ENCODE measurements at places on chromosomes 3 and 15.
A peak's percentile ranks its signal among the peaks of the same experiment; 100 is the strongest.

- DNase-seq, result no peak
- H3K4me1 ChIP-seq, result peaks cover 8% of the 10 kb centered on the region
- no peaks in the 10 kb centered on the region for H3K36me3 ChIP-seq
These were observed 293.5 kb downstream of the UACA start for GRCh38 chr15:70469651-70470555.

DNA sequence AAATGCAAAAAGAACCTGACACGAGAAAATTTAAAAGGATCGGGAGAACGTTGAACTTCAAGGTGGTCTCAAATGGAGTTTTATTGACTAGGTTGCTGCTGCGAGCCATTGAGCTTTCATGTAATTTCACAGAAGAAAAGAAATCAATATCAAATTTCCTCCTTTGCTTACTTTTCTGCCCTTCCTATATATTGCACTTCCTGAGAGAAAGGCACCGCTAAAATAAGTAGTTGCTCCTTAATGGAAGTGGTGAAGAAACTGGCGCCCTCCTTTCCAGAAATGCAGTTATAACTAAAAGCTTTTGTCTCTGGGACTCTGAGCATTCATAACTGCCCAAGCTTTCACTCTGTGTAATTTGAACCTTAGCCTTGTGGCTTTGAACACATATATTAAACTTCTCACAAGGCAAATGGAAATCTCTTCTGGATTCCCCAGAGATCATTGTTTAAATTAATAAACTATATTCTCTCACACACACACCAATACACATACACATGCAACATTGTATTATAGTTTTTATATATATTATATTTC is 13.4 kb downstream of the EID1 start:
- H3K4me3 ChIP-seq, result no peak overlapping the region
- no peak for DNase-seq
- peaks cover 43% of the 10 kb centered on the region for H3K27me3 ChIP-seq
- H3K27ac ChIP-seq, result no peak overlapping the region
- peaks cover 17% of the 10 kb centered on the region for H3K4me1 ChIP-seq

- H3K4me1 ChIP-seq, result peaks cover 69% of the 10 kb centered on the region
- peak overlapping the region; percentile 36 for H3K4me3 ChIP-seq
- H3K27ac ChIP-seq, result peak overlapping the region; percentile 79
- H3K36me3 ChIP-seq, result no peaks in the 10 kb centered on the region
- no peak for DNase-seq
- H3K27me3 ChIP-seq, result no peaks in the 10 kb centered on the region
These were observed 247.5 kb downstream of the LPP start for GRCh38 chr3:188401244-188401993.

DNA sequence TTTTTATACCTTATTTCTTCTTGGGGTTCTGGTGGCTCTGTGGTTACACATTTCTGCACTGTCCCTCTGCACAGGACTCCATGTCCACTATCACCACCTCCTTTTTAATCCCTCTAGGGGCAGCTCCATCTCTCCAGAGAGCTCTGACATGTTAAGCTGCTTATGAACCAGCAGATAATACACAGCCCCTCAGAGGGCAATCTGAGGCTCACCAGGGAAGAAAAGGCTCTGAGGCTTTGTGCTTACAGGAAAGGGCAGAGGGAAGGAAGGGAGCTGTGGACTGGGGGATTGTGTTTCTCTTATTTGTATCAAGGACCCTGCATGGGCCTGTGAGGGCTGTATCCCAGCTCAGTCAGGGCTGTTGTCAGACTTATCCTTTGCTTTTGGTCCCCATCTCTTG is 164.5 kb downstream of the EPHB1 start:
- H3K27ac ChIP-seq, result no peak overlapping the region
- H3K4me1 ChIP-seq, result no peaks in the 10 kb centered on the region
- no peaks in the 10 kb centered on the region for H3K36me3 ChIP-seq
- H3K27me3 ChIP-seq, result peaks cover 5% of the 10 kb centered on the region
- no peak overlapping the region for H3K4me3 ChIP-seq

GRCh38 chr3:22536541-22536940 is 666.6 kb upstream of the UBE2E2 start:
- H3K27ac ChIP-seq, result no peak overlapping the region
- no peak for DNase-seq
- no peaks in the 10 kb centered on the region for H3K36me3 ChIP-seq
- H3K4me1 ChIP-seq, result no peaks in the 10 kb centered on the region

DNA sequence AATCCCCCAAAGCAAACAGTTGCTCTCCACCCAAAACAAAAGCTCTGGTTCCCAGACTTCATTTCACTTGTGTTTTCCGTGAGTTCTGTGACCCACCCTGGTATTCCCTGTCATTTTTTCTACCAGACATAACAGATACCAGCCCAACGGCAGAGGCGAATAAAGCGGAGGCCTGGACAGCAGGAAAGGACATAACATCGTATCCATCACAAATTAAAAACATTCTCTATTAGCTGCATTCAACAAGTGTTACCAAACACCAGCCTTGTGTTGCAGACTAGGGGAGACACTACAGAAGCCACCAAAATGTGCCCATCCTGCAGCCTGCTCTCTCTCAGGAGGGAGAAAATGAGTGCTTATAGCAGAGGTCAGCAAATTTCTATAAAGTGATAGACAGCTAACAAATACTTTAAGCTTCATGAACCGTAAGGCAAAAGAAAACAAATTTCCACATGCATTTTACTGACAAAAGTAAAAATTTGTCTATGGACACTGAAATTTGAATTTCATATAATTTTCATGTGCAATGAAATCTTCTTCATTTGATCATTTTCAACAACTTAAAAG is 7.1 kb upstream of the FBN1 start:
- H3K36me3 ChIP-seq, result no peaks in the 10 kb centered on the region
- peaks cover 9% of the 10 kb centered on the region for H3K27me3 ChIP-seq
- DNase-seq, result no peak
- H3K4me3 ChIP-seq, result no peak overlapping the region

DNA sequence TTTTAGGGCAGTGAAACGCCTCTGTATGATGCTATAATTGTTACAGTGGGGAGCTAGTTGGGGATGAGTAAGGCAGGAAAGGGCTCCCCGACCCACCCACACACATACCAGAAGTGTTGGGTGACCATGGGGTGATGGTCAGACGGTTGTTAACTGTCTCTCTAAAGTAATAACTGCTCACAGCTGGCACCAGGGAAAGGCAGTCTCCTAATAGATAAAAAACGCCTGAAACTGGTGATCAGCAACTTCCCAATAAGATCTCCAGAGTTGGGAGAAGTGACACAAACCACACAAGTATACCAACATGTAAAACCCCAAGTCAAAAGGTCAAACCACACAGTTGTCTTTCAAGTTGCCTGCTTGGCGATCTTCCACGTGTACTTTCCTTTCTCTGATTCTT is 346.5 kb upstream of the CNTN4 start:
- H3K27ac ChIP-seq, result no peak overlapping the region
- no peaks in the 10 kb centered on the region for H3K36me3 ChIP-seq
- no peaks in the 10 kb centered on the region for H3K27me3 ChIP-seq
- no peak for DNase-seq
- no peaks in the 10 kb centered on the region for H3K4me1 ChIP-seq

GRCh38 chr3:110568246-110568645 is 503.4 kb upstream of the NECTIN3 start:
- H3K36me3 ChIP-seq, result no peaks in the 10 kb centered on the region
- no peak for DNase-seq
- H3K4me1 ChIP-seq, result no peaks in the 10 kb centered on the region
- peaks cover under 1% of the 10 kb centered on the region for H3K27me3 ChIP-seq
- no peak overlapping the region for H3K4me3 ChIP-seq

DNA sequence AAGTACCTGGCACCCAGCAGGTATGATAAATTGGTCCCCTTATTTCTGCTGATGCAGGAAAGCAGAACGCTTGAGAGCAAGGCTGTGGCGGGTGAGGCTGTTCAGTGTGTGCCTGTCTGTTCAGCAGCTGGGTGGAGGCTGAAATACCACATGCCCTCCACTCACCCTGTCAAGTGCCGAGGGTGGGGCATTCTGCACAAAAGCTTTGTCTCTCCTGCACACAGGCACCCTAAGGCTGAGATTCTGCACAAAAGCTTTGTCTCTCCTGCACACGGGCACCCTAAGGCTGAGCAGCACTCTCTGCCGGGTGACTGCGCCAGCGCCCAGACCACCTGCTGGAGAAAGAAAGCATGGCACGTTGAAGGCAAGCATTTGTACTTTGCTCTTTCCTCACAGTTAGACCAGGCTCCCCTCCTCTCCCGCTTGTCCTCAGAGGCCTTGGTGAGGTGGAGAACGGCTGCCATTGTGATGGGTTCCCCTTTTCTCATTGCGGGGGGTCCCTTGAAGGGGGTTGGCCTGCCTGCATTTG is 97.5 kb downstream of the BDH1 start:
- peaks cover 3% of the 10 kb centered on the region for H3K36me3 ChIP-seq
- peaks cover 10% of the 10 kb centered on the region for H3K27me3 ChIP-seq
- no peak overlapping the region for H3K27ac ChIP-seq
- no peak overlapping the region for H3K4me3 ChIP-seq

DNA sequence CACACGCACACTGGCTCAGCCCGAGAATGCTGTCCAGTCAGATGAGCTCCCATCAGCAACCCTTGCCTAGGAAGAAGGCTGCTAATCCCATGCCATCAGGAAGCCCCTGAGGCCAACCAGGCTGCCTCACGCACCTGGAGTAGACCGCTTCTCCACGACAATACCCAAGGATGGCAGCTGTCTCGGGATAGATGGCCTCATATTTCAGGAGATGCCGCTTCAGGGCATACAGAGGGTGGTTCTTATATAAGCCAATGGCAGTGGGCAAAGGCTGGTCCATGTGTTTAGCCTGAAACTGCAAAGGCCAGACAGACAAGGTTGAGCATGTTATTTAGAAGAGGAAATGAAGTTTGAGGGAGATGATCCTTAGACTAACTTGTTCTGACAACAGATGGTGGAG is 22.2 kb downstream of the XPC start:
- H3K27me3 ChIP-seq, result no peaks in the 10 kb centered on the region
- H3K27ac ChIP-seq, result peak overlapping the region; percentile 62
- H3K4me3 ChIP-seq, result no peak overlapping the region
- H3K36me3 ChIP-seq, result peaks cover 13% of the 10 kb centered on the region
- DNase-seq, result no peak

GRCh38 chr15:90344662-90345061 is 7.4 kb upstream of the ZNF774 start:
- no peak overlapping the region for H3K4me3 ChIP-seq
- H3K27ac ChIP-seq, result no peak overlapping the region
- peaks cover 17% of the 10 kb centered on the region for H3K4me1 ChIP-seq
- no peaks in the 10 kb centered on the region for H3K36me3 ChIP-seq

DNA sequence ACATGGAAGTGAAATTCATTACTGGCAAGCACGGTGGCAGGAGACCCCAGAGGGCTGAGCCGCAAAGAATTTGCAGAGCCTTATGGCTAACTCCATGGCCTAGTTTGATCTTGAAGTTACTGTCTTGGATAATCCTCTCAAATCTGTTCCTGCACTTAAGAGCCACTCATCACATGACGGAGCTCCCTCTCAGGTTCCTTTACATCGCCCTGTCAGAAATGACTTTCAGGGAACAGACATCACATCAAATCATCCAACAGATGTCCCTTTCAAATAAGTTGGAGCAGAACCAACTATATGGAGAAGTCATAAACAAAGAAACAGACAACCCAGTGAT is 328.8 kb upstream of the THBS1 start:
- no peak overlapping the region for H3K27ac ChIP-seq
- H3K4me3 ChIP-seq, result peak overlapping the region; percentile 20
- no peak for DNase-seq
- peaks cover 5% of the 10 kb centered on the region for H3K27me3 ChIP-seq

- H3K4me3 ChIP-seq, result no peak overlapping the region
- H3K27ac ChIP-seq, result no peak overlapping the region
These were observed 45.7 kb downstream of the LHFPL4 start for GRCh38 chr3:9507586-9508578.

DNA sequence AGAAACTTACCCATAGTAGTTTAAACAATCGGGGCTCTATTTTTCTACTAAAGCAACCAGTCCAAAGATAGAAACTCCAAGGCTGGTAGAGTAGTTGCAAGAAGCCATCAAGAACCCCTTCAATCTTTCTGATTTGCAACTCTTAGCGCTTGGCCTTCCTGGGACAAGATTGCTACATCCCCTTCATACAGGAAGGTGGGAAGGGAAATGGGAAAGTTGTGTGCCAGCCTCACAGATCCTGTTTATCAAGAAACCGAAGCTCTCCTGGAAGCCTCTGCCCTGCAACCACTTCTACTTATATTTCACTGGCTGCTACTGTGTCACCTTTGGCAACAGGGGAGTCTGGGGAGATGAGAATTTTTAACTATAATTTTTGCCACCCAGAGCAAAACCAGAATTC is 46.2 kb downstream of the OSBPL10 start:
- H3K27ac ChIP-seq, result no peak overlapping the region
- no peak for DNase-seq
- H3K4me3 ChIP-seq, result no peak overlapping the region
- no peaks in the 10 kb centered on the region for H3K36me3 ChIP-seq
- H3K4me1 ChIP-seq, result no peaks in the 10 kb centered on the region

DNA sequence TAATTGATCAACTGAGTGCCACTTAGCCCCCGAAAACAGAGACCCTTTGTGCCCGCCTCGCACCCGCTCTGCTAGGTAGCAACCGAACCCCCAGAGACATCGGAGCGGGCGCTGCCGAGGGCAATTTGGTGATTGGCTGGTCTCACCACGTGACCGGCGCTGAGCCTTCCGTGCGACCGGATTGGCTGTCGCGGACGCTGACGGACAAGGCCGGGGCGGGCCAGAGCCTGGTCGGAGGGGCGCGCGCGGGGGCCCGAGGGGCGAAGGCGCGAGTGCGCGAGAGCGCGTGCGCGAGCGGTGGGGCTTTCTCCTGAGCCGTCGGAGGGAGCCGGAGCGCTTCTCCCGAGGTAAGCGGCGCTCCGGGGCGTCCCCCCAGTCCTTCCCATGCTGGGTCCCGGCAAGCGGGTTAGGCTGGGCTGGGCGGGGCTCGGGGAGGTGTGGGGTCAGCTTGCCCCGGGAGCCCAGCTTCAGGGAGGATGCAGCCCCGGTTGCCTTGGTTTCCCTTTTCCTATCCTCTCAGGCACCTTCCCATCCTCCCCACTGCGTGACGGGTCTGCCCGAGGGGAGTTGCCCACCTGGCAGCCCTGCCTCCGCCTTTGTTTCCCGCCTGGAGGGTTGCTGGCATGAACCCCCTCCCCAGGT is at the start of gene TMEM108:
Gene TMEM108, plus strand, starts transcription at position 303 of the 642 bp plus-strand sequence.
- peak; percentile 65 for DNase-seq
- peaks cover 53% of the 10 kb centered on the region for H3K27me3 ChIP-seq
- H3K27ac ChIP-seq, result no peak within 1 kb of the TSS

- H3K27me3 ChIP-seq, result no peaks in the 10 kb centered on the region
- H3K36me3 ChIP-seq, result peaks cover 4% of the 10 kb centered on the region
- H3K27ac ChIP-seq, result peak overlapping the region; percentile 81
- no peak overlapping the region for H3K4me3 ChIP-seq
These were observed 2.9 kb downstream of the IFT122 start for GRCh38 chr3:129442947-129443346.

GRCh38 chr15:50053055-50053856 is 65.8 kb downstream of the ATP8B4 start:
- H3K4me1 ChIP-seq, result no peaks in the 10 kb centered on the region
- peaks cover 2% of the 10 kb centered on the region for H3K36me3 ChIP-seq
- H3K27me3 ChIP-seq, result peaks cover 12% of the 10 kb centered on the region
- H3K27ac ChIP-seq, result no peak overlapping the region
- no peak overlapping the region for H3K4me3 ChIP-seq
- no peak for DNase-seq

GRCh38 chr15:40333922-40334492 is 6.7 kb downstream of the CCDC9B start:
- peak overlapping the region; percentile 18 for H3K27ac ChIP-seq
- DNase-seq, result no peak
- H3K4me1 ChIP-seq, result peaks cover 18% of the 10 kb centered on the region
- peak overlapping the region; percentile 59 for H3K4me3 ChIP-seq
- no peaks in the 10 kb centered on the region for H3K36me3 ChIP-seq

- no peak overlapping the region for H3K27ac ChIP-seq
- H3K36me3 ChIP-seq, result no peaks in the 10 kb centered on the region
- no peak overlapping the region for H3K4me3 ChIP-seq
- no peaks in the 10 kb centered on the region for H3K4me1 ChIP-seq
- DNase-seq, result no peak
- peaks cover 8% of the 10 kb centered on the region for H3K27me3 ChIP-seq
These were observed 48.5 kb upstream of the SH3GL3 start for GRCh38 chr15:83398626-83399025.

Data from activated T-cell treated with anti-CD3 and anti-CD28 coated beads, Interleukin-2, amount 50 U/mL, for 72 hours (primary cell).